Suppressor macrophage (primary cell): ENCODE measurements at places on chromosomes 4 and X.

DNA sequence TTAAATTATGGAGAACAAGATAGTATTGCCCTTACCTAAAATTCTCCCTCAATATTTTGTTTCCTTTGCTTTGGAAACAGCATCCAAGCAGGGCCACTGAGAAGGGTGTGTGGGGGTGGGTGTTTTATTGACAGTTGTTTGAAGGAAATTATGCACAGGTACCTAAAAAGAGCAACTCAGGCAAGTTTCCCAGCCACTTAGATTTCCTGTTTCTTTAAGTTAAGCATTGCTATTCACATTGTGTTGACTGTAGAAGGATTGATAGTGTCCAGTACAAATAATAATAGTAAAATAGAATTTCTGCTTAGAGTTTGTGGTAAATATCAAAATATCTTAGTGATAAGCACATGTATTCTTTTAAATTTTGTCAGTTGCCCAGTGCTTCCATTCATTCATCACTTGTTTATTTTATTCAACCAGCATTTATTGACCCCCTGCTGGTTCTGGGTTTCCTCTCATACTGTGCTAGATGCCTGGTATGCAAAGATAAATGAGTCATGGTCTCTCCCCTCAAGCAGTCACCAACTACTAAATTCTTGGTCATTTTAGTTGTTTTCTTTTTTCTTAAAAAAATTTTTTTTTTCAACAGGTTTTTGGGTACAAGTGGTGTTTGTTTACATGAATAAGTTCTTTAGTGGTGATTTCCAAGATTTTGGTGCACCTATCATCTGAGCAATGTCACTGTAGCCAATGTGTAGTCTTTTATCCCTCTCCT, 50.0 kb downstream of the GALNT7 start:
- DNase-seq, result no peak

DNA sequence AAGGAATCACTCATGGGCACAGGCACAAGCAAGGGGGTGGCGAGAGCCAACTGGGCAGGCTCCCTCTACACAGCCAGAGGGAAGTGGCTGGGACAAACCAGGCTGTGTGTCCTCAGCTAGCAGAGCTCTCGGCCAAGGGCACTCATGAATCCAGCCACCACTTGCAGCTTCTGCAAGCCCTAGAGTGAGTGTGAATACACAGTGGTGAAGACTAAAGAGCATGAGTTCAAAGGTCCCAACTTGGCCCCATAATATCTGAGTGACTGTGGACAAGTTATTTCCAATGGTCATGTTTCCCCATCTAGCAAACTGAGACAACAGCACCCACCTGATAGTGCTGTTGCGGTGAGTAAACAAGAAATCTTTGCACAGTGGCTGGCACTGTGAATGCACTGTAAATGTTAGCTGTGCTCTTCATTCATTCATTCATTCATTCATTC, 51.7 kb downstream of the ADGRG2 start:
- no peak for DNase-seq

DNA sequence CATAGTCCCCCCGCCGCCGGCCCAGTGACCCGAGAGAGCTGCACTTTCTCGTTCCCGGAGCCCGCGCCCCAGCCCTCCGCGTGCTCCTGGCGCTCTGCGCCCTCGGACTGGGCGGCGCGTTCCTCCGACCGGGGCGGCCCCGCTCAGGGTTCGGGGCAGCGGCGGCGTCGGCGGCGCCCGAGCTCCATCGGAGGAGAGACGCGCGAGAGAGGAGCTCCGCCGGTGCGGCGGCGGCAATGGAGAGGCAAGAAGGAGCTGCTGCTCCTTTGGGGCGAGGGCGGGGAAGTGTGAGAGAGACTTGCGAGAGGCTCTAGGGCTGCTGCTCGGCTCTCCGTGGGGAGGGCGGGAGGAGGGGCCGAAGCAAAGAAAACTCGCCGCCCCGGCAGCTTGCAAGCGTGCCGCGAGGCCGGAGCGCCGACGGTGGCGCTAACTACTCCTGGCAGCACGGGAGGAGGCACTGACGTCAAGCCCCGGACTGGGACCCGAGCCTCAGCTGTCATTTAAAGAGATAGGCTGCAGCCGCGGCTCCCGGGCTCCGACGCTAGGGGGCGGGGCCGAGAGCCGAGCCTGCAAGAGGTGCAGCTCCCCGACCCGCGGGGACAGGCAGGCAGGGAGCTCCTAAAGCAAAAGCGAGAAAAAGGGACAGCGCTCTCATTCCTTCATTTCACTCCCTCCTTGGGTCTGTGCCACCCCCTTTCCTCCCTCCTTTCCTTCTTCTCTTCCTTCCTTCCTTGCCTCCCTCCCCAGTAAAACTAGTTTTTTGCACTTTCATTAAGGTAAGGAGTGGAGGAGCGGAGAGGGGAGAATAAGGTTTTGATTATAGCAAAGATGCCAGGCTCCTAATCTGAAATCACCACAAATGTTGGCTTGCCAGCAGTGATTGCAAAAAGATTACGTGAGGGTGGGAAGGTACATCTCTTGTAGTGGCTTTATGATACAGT, at the start of gene KCTD8:
Gene KCTD8, minus strand, starts transcription at position 289 of the 941 bp plus-strand sequence.
- peak; percentile 58 for DNase-seq

- DNase-seq, result no peak
Observed at GRCh38 chrX:140477987-140478386, 26.9 kb downstream of the SOX3 start.

- DNase-seq, result no peak
Observed at GRCh38 chr4:140644470-140645185, 75.9 kb upstream of the UCP1 start.

DNA sequence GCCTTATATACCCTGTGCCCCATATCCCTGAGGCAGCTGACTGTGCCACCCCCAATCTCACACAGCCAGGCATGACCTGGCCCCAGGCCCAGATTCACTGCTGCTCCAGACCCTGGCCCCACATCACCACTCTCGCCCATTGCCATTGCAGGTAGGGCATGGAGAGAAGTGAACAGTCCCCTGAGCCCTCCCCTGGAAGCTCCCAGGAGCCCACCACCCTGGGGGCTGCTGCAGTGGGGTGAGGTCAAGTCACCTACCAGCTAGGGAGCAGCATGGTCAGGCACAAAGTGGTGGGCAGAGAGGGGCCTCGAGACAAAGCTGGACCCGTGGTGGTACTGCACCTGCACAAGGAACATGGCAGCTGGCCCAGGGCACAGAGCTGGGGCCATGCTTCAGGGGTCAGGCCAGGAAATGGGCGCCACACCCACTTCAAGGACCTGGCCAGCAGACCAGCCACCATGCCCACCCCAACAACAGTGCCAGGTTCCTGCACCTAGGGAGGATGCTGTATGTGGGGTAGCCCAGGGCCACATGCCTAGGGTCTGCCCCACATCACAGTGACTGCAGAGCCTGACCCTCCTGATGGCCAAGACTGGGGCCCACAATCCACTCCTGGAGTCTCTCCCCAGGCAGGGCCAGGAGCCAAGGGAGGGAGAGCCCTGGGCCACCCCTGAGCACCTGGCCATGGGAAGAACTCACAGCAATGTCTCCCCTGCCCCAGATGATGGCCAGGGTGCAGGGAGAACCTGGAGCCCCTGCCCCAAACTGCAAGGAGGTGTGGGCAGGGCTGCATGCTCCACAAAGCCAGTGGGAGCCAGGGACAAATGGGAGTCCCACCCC, 58.5 kb downstream of the COX18 start:
- DNase-seq, result no peak

DNA sequence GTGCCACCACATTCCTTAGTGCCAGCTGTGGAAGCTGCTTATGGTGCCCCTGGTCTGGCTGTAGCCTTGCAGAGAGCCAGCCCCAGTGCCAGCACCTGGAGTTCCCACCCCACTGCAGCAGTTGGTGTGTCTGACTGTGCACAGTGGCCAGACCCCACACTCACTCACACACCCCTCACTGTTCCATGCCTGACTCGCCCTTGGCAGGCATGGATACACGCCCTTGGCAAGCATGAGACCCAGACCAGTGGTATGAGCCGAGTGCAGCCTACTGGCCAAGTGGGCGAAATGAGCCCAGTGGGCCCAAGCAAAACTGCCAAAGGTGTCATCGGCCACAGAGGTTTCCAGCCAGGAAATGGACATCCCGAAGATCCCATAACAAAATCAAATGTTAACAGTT, 27.4 kb downstream of the NAA11 start:
- no peak for DNase-seq

GRCh38 chrX:76919761-76920160, 492.3 kb downstream of the MAGEE1 start:
- no peak for DNase-seq

DNA sequence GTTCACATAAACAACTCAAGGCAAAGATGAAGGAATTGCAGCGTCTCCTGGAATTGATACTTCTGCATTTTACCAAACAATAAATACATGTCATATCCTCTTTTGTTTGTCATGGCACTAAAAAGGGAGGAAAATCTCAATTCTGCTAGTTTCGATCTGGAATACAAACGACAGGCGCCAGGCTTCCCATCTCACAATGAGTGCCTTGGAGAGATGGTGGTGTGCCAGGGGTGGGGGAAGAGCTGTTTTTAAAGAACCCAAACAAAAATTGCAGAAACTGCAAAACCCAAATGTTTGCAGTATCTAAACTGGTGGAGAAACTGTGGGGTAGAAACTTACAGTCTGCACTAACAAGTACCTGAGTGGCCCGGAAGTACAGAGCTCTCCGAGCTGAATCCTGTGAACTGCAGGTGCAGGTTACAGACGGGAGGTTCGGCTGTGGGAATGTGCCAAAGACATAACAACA, 53.0 kb upstream of the KLF3 start:
- peak; percentile 69 for DNase-seq

DNA sequence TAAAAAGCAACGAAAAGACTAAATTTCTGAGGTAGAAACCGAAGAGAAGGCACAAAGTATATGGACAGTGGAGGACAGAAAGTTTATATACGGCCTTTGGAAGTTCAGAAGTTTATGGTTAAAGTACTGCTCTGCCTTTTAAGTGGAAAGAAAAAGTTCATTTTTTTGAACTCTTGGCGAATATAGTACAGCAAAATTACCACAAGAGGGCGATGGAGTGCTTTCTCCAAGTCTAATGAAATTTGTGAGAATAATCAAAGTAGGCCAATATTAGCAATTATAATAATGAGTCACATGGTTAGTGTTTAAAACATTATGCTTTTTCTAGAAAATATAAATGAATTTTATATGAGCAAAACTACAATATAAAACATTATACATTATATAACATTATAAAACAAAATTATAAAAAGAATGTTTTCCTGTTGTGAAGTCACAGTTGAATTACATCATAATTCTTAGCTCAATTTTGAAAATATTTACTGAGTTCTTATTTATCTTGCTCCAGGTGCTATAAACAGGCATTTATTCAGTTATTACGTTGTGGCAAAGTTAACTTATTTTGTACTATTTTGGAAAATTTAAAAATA, 136.2 kb upstream of the BMPR1B start:
- peak; percentile 48 for DNase-seq

- DNase-seq, result no peak
Observed at GRCh38 chrX:5337160-5337559, 891.5 kb downstream of the NLGN4X start.

DNA sequence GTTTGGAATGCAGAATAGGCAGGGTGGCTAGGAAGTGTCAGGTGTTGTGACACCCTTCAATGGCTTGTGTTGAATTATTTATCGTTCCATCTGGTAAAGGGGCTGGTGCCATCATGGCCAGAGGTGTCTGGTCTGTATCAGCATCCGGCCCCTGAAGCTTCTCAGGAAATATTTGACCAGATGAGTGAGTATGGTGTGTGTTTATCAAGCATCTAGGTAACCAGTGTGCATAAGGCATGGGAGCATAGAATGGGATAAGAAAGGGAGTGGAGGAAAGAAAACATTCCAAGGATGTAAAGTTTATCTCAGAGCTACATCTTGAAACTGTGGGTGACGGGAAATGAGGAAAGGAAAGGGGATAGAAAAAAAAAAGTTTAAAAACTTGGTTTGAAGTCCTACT, 109.4 kb downstream of the KLHL4 start:
- no peak for DNase-seq

GRCh38 chrX:15751155-15751819, 13.2 kb downstream of the CA5B start:
- DNase-seq, result peak; percentile 1

DNA sequence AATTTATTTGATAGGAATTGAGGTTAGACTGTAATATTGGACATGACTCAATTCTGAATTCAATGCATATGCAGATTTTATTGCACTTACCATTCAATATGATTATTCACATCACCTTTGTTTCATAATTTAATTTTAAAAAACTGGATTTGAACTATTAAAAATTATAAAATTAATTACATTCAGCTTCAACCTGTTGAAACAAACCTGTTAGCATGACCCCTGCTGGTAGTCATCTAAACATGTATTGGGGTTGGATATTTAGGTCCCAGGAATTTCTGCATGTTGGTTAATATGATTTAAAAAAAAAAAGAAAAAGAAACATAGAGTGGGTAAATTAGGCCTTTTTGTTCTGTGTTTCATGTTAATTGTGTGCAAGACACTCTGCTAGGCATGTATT, 85.9 kb downstream of the ARSJ start:
- peak; percentile 56 for DNase-seq

DNA sequence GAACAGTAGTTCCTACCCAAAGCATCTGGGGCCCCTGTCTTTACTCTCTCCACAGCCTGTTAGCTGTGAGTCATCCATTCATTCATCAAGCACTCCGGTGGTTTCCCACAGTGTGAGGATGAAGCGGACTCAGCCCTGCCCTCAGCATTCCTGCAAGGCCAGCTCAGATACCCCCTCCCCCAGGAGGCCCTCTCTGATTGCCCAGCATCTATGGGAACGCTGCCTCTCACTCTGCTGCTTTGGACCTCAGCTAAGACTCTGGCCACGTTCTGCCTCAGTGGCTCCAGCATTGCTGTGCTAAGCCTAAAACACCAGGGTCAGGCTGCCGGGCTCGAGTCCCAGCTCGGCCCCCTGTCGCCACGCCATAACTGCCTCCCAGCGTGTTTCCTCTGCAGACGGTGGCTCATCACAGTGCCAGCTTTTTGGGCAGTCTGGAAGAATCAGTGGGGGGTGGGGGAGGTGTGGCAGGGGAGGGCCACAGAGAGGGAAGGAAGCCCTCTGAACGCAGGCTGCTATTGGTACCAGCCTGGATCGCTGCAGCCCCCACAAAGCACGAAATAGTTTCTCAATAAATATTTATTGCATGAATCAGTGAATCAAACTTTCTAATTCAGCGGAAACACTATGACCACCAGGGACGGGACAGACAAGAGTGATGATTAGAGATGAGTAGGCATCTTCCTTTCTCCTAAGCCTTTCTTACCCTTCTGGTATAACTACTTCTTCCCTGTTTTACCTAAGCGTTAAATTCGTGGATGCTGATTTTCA, 74.4 kb downstream of the SORCS2 start:
- DNase-seq, result no peak

DNA sequence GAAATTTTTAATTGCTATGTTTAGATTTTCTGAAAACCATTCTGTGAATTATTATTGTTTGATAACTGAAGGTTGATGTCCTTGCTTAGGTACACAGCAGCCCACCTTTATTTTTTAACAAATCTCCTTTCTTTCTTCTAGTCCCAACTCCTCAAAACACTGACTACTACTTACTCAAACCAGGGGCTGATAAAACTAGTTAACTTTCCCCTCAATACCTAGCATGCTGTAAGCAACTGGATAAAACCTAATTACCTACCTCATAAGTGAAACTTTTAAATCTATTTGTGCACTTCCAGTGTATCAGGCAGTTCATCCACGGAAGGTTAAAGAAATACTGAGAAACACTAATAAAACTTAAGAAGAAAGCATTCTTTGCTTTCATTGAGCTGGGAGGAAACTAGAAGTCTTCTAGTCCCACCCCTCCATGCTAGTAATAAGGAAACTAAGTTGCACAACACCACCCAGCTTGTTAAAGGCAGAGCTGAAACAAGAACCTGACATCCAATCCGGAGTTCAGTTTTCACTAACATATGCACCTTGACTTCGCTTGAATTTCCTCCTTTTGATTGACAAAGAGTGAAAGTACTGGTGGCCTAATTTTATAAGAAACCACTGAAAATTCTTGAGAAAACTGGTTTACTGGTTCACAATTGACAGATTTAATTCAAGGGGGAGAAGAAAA, 180.2 kb upstream of the TET2 start:
- peak; percentile 73 for DNase-seq
